ENCODE measurements at places on chromosomes 4 and X.

DNA sequence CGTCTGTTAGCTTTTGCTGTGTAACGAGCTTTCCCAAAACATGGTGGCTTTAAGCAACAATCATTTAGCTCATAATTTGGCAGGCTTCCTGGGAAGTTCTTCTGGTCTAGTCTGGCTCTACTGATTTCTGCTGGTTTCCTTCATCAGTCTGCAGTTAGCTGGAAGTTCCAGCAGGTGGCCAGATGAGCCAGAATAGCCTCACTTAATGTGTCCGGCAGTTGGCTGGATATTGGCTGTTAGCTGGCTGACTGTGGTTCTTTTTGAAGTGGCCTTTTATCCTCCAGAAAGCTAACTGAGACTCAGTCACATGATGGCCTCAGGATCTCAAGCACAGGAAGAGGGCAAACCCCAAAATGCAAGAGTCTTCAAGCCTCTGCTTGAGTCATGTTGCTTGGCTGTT is 34.9 kb downstream of the FTHL17 start:
- DNase-seq = peak; percentile 5

GRCh38 chr4:38663090-38663800 is 754 bp upstream of the KLF3 start:
- DNase-seq = no peak

DNA sequence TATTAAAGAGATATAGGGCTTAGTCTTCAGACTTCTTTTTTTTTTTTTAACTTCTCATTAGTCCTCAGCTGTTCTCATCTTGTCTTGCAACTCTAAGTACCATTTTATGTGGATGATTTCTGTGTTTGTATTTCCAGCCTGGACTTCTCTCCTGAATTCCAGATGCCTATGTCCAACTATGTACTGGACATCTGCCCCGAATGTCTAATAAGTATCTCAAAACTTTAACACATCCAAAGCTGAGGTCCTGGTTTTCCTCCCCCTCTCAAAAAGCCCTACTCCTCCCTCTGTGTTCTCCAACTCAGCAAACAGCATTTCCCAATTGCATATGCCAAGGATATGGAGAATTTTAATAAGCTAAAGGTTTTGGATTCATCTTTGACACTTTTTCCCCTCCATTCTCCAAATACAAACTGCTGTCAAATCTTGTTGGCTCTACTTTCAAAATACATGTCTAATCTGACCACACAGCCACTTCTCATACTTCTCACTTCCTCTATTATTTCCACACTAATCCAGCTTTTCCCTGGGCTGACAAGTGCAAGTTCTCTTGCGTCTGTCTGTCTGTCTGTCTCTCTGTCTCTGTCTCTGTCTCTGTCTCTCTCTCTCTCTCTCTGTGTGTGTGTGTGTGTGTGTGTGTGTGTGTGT is 79.8 kb downstream of the CLCN5 start:
- no peak for DNase-seq

DNA sequence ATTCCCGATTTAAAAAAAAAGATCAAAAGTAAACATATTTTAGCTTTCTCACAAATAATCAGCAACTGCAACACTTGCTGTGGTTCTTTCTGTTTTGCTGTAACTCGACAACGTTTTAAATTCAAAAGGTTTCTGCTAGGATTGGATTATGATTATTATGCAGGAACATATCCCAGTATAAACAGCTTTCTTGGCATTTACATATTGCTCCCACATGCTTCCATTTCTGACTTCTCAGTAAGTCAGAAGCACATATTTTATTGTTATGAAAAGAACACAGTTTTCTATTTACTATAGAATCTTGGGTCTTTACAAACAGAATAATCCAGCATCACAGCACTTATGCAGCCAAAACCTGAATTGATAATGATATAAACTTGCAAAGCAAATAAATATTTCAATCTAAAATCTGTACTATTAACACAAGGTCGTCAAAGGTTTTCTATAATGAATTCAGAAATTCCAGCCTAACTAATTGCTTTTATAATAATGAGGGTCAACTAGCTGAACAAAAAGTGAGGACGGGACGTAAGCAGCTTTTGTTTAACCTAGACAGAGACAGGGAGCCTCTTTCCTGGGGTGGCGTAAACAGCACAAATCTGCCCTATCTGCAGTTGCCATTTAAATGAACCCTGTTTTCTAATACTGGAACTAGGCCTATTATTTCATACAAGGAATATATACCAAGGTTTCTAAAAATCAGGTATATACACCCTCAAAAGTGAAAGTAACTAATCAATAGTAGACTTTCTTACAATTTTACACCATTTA is 9.8 kb upstream of the PCDH18 start:
- DNase-seq = no peak

DNA sequence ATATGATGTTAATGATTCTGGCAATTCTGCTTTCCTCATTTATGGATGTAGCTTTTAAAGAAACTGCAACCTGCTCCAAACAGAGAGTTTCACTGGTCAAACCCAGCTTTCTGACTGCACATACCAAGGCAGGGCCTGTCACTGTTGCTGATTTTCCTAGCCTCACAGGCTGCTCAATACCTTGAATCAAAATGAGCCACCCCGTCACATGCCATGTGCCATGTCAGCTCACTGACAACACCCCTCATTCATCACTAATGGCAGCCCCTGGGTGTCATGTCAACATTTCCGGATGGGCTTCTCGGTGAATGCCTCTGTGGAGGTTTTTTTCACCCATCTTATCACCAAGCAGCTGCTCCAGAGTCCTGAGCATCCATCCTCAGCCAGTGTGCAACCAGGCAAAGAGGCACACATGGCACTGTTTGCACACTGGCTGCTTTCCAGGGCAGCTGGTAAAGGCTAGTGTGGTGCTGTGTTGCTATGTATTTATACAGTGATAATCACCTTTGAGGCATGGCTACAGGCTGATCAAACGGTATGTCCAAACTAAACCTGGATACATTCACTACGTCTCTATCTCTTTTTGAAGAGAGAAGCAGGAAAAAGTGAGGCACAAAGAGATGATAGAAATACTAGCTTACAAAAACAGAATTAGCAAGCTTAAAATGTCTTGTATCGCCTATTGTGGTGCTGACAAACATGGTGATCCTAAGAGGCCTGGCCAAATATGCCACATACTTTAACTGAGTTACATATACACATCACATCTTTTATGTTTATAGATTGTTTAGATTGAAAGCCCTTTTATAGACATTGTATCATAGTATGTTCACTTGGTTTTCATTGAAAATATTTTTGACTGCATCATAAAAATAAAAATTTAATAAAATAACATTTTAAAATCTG is 94.6 kb upstream of the INPP4B start:
- no peak for DNase-seq

DNA sequence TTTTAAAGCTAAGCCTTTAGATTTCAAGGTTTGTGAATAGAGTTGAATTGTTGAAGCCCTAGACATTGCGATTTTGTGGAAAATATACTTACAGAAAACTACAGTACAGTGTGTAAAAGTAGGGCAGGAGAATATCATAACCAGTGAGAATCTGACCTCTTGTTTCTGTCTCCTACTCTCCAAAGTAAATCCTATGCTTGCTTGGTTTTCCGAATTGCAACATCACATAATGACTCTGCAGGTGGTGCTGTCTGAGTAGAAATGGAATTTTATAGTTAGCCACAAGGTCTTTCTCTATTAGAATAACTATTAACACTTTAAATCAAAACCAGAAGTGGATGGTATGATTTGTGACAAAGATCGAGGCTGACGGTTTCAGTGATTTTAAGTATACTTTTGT is 505.6 kb downstream of the RAPGEF2 start:
- DNase-seq = no peak

DNA sequence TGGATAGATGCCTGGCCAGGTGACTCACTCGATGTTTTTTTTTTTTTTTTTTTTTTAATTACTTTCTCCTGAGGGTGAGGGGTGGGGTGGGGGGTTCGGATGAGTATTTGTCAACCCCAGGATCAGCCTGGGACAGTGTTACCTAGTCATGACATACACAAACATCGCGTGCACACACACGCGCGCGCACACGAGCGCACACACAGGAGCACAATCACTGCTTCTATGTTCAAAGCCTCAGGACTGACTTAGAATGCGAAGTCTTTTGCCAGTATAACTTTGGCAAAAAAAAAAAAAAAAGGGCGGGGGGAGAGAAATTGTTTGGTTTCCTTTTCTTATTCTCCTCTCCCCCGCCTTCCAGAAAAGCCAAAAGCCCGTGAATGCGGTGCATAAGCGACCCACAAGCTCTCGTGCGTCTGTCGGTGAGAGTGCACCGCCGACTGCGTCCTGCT is 115.0 kb upstream of the TEX13C start:
- no peak for DNase-seq

DNA sequence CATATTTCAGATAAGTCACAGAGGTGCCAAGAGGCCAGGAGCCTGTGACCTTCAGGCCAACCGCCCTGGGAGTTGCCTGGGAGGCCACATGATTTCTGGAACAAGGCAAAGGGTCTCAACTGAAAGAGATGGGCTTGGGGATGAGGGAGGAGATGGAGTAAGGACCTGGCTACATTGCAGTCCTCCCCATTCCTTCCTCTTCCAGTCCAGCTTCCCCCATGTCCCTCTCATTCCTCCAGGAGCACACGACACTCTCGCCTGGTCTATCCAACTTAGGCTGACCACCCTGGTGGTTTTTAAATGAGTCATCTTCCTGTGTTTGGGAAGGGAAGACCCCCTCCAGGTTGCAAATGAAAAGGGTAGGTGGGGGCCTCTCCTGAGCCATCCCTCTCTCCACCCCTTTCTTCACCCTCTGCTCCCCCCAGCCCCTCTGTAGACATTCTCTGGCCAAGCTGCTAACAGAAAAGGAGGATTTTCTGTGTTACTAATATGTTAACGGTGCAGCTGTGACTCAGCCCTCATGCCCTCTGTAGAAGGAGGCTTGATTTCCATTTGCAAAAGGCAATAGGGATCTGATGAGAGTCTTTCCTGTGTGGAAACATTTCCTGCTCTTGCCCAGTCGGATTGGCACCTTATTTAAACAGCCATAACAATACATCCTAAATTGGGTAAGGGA is 79.2 kb downstream of the RTL5 start:
- no peak for DNase-seq

DNA sequence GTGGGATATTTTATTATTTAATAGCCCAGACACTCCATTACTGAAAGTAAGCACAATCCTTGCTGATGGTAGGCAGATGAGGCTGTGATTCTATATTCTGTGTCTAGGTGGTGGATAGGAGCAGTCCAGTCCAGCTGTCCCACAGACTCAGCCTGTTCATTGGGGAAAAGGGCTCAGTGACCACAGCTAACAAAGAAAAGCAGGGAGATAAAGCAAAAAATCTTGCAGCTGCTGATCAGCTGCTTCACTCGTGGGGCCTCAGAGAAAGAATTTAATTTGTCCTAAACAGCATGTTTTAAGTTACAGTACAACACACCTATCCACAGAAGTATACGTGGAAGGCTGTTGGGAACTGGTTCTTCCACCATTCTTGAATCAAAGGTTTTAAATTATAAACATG is 40.7 kb upstream of the ANK2 start:
- DNase-seq = no peak

DNA sequence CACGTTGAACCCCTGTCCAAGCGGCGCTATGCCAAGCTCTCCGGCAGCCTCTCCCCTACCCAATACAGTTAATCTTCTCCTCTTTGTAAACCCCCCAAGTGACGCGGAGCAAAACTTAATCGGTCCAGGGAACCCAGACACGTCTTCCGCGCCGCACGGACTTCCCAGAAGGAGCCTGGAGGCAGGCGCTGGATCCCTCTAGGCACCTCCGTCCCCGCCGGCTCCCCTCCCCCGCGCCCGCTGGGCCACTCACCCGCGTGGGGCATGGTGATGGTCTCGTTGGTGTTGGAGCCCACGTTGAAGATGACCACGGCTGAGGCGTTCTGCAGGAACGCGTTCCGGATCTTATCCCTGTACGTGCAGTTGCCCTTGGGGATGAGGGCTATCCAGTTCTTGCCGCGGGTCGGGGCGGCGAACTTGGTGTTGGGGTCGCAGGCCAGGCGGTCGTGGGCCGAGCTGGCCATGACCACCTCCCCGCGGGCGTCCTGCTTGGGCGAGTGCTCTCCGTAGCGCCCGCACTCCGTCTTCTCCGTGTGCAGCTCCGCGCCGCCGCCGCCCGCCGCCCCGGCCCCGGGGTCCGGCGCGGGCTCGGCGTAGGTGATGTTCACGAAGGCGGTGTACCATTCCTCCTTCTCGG is 1.1 kb downstream of the RNF150 start:
- no peak for DNase-seq

DNA sequence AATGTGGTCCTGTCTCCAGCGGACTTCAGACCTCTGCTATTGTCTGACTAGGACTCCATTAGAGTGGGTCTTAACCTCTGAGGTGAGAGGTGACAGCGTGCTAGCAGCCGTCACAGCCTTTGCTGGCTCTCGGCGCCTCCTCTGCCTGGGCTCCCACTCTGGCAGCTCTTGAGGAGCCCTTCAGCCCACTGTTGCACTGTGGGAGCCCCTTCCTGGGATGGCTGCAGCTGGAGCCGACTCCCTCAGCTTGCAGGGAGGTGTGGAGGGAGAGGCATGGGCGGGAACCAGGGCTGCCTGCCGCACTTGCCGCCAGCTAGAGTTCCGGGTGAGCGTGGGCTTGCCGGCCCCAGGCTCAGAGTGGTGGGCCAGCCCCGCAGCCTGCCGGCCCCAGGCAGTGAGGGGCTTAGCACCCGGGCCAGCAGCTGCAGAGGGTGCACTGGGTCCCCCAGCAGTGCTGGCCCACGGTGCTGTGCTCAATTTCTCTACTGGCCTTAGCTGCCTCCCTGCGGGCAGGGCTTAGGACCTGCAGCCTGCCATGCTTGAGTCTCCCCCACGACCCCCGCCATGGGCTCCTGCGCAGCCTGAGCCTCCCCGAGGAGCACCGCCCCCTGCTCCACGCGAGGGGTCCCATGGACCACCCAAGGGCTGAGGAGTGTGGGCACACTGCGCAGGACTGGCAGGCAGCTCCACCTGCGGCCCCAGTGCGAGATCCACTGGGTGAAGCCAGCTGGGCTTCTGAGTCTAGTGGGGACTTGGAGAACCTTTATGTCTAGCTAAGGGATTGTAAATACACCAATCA is 163.4 kb upstream of the ITM2A start:
- no peak for DNase-seq

DNA sequence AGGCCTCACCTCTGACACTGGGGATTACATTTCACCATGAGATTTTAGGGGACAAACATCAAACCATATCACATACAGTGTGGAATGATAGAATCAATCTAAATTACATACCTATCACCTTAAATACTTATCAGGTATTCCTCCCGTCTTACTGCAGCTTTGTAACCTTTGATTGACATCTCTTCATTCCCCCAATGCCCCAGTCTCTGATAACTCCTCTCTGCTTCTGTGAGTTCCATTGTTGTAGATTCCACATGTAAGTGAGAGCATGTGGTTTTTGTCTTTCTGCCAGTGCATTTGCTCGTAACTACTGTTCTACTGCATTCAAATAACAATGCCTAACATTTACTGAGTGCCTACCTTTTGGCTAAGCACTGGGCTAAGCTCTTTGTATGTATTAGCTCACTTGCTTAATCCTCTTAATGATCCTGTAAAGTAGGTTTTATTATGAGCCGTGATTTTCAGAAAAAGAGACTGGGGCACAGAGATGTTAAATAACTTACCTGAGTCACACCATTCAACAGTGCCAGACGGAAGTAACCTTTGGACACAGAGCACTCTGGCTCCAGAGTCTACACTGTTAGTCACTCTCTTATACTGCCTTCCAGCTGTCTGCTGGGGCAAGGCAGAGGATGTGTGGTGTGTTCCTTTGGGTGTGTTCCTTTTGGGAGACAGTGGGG is 63.7 kb upstream of the ESX1 start:
- peak; percentile 44 for DNase-seq

- no peak for DNase-seq
Observed at GRCh38 chrX:12871257-12871656, 4.4 kb downstream of the TLR7 start.
